ENCODE measurements at places on chromosomes 16 and 17.

DNA sequence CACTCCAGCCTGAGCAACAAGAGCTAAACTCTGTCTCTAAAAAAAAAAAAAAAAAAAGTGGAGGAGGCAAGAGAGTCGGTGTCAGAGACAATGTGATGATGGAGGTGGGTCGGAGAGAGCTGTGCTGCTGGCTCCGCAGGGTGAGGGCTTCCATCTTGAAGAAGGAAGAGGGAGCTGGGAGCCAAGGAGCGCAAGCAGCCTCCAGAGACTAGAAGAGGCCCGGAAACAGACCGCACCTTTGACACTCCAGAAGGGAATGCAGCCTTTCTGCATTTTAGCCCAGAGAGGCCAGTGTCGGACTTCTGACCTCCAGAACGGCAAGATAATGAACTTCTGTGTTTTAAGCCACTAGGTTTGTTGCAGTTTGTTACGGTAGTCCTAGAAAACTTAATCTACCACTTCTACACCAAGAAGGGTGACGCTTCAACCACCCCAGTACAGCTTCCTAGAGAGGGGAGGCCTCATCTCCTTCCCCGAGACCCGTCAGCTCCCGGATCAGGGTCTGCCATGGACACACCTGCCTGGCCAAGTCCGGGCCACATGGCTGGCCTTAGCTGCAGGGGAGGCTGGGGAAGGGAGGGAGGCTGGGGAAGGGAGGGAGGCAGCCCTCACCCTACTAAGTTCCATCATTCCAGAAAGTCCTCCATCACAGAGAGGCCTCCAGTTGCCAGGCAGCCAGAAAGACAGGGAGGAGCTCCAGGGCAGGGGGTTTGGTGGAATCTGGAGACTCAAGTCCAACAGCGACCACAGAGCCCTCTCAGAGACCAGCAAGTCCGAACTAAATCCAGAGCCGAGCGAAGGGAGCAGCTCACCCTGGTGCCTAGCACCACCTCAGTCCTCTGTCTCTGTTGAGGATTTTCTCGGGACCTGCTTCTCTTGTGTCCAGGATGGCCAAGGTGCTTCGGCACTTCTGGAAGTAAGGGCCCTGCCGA, 13.2 kb upstream of the RBFOX3 start:
- DNase-seq: no peak

GRCh38 chr16:60170196-60170595, 1436.1 kb upstream of the GOT2 start:
- DNase-seq: no peak

- DNase-seq: peak; percentile 86
Observed at GRCh38 chr17:42775534-42776098, 2.4 kb downstream of the VPS25 start.

GRCh38 chr17:8091033-8091687, 3.6 kb upstream of the ALOX12B start:
- no peak for DNase-seq

- DNase-seq: no peak
Observed at GRCh38 chr16:87486282-87486681, 6.5 kb downstream of the ZCCHC14 start.

DNA sequence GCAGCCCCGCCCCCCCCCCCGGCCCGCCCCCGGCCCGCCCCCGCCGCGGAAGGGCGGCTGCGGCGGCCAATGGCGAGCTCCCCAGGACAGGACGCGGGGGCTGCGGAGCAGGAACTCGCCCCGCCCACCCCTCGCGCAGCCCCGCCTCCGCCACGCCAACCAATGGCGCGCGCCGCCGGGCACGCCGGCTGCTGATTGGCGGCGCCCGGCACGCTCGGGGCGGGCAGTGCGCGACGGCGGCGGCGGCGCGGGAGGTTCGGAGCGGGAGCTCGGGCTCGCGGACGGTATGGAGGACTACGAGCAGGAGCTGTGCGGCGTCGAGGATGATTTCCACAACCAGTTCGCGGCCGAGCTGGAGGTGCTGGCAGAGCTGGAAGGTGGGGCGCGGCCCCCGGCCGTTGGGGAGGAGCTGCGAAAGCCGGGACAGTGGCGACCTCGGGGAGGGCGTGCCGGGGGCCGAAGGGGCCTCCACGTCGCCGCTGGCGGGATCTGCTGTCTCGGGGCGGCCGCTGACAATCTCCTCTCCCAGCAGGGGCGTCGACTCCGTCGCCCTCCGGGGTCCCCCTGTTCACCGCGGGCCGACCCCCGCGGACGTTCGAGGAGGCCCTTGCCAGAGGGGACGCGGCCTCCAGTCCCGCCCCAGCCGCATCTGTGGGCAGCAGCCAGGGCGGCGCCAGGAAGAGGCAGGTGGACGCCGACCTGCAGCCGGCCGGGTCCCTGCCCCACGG, at the start of gene CHTF18:
TSS of gene CHTF18 (plus strand) at position 222 of the 728 bp plus-strand sequence. CDS start at position 287, 65 bp downstream.
- peak; percentile 90 for DNase-seq
